HFFc6 (cell line): ENCODE measurements at places on chromosomes 5 and 9.

GRCh38 chr9:96417051-96417586 lies 1.1 kb downstream of the ZNF367 start:
- H3K4me1 ChIP-seq = peaks cover 31% of the 10 kb centered on the region
- H3K27me3 ChIP-seq = peaks cover 2% of the 10 kb centered on the region; the same call in 1 of the 2 replicates
- peak; percentile 63 for DNase-seq
- H3K4me3 ChIP-seq = peak overlapping the region; percentile 92
- H3K27ac ChIP-seq = peak overlapping the region; percentile 71

DNA sequence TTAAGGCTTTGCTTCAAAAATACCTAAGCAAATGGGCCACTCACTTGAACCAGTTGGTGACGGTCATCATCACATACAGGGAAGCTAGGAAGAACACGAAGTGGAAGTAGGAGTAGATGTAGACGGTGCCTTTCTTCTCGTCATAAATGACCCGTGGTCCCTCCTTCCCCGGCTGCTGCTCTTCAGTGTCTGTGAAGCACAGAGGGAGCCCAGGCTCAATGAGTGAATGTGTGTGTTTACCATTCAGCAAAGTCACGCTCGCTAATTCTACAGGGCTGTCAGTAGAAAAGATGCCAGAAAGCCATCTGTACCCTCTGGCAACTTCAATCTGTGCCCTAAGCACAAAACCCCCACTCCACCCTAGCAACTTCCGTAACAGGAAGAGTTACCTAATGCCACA lies 109.8 kb downstream of the SERINC5 start:
- H3K4me1 ChIP-seq = peaks cover 9% of the 10 kb centered on the region; the same call in 1 of the 2 replicates
- no peak overlapping the region for H3K4me3 ChIP-seq

GRCh38 chr9:31639451-31639850 lies 745.0 kb upstream of the ACO1 start:
- no peaks in the 10 kb centered on the region for H3K27me3 ChIP-seq
- DNase-seq = no peak
- no peak overlapping the region for H3K27ac ChIP-seq
- H3K36me3 ChIP-seq = no peaks in the 10 kb centered on the region
- no peak overlapping the region for H3K4me3 ChIP-seq

DNA sequence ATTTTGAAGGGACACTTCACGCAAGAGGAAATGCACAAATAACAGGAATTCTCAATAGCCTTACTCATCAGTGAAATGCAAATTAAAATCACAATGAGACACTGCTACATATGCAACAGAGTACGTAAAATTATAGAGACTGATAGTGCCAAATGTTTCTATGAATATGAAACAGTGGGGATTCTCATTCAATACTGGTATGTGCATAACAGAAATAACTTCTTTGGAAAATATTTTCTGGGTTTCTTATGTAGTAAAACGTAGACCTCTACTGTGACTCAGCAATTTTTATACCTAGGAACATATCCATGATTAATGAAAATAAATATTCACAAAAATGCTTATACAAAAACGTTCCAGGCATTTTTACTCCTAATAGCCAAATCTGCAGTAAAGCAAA lies 1625.2 kb downstream of the MAT2B start:
- no peaks in the 10 kb centered on the region for H3K27me3 ChIP-seq
- DNase-seq = no peak
- no peaks in the 10 kb centered on the region for H3K36me3 ChIP-seq
- no peak overlapping the region for H3K27ac ChIP-seq

DNA sequence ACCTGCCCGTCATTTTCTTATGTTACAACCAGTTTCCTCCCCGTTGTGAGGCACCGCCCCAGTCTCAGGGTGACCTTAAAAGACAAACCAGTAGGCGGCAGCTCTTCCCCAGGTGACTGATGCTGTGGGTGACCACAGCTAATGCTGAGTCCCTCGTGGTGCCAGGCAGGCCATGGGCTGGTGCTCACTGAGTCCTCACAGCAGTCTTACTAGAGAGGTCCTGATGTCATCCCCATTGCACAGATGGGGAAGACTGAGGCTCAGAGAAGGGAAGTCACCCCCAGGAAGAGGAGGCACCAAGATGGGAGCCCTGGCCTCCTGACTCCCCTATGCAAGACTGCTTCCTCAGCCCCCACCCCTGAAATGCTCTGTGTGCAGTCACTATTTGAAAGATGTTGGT lies 978 bp downstream of the CFAP157 start:
- no peak for DNase-seq
- H3K4me3 ChIP-seq = no peak overlapping the region
- H3K27me3 ChIP-seq = peaks cover 5% of the 10 kb centered on the region
- no peaks in the 10 kb centered on the region for H3K4me1 ChIP-seq

GRCh38 chr5:148542812-148543211 lies 111.5 kb downstream of the HTR4 start:
- no peaks in the 10 kb centered on the region for H3K36me3 ChIP-seq
- H3K27me3 ChIP-seq = peaks cover 3% of the 10 kb centered on the region; the same call in 1 of the 2 replicates
- H3K4me1 ChIP-seq = 0 out of 2 replicates have a peak, but pooled peaks cover 5% of the 10 kb centered on the region

- no peaks in the 10 kb centered on the region for H3K36me3 ChIP-seq
- DNase-seq = no peak
- H3K27ac ChIP-seq = no peak overlapping the region
- no peak overlapping the region for H3K4me3 ChIP-seq
- peaks cover 2% of the 10 kb centered on the region; the same call in 1 of the 2 replicates for H3K27me3 ChIP-seq
These were observed 122.9 kb downstream of the KDM4C start for GRCh38 chr9:6880626-6881025.

DNA sequence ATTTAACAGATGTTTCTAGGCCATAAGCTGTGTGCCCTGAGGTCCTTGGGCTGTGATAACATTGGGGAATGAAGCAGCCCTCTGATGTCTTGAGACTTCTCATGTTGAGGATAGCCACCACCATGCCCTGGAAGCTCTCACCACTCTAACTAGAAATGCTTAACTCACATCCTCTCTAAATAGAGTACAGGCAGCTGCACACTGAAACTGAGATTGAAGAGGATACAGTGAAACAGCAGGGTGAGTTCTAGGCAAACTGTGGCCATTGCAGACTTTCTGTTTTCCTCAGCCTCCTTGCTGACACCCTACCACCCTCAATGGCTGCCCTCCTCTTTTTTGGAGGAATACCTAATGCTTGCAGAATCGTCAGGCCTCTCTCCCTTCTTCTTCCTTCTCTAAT lies 22.4 kb downstream of the UTP15 start:
- no peaks in the 10 kb centered on the region for H3K27me3 ChIP-seq
- no peaks in the 10 kb centered on the region for H3K36me3 ChIP-seq
- DNase-seq = no peak
- H3K4me3 ChIP-seq = no peak overlapping the region
- peaks cover 35% of the 10 kb centered on the region for H3K4me1 ChIP-seq

DNA sequence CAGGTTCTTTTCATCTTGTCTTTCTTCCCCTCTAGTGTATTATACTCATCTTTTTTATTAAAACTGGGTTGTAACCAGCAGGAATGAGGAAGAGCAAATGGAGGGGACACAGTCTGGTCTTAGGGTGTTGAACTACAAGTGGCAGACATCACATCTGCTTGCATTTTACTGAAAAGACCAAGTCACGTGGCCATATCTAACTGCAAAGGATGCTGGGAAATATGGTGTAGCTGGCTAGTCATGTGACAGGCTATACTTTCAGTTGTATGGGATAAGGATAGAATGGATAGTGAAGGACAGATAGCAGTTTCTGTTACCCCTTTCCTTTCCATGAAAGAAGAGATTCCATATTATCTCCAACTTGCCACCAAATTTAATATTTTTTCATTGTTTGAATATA lies 13.0 kb upstream of the FGD3 start:
- DNase-seq = no peak
- peaks cover 2% of the 10 kb centered on the region for H3K4me1 ChIP-seq
- no peak overlapping the region for H3K27ac ChIP-seq
- peaks cover 20% of the 10 kb centered on the region for H3K27me3 ChIP-seq

DNA sequence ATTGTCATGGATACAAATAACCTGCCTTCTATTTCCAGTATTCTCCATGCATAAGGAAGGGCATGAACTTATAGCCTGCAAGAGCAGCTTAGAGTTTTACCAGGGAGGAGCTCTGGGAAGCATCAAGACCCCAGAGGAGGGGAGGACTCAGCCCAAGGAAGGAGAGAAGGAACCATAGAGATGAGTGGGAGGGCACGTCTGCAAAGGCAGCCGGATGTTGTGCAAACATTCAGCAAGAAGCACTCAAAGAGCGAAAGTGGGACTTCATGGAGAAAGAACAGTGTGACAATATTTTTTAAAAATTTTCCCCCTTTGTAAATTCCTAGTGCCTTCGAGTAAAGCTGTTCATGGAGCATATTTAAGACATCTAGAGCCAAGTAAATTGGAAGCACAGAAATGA lies 270.1 kb upstream of the PTGER4 start:
- peaks cover 66% of the 10 kb centered on the region for H3K4me1 ChIP-seq
- H3K4me3 ChIP-seq = no peak overlapping the region
- no peaks in the 10 kb centered on the region; the same call in 1 of the 2 replicates for H3K27me3 ChIP-seq
- no peak for DNase-seq

DNA sequence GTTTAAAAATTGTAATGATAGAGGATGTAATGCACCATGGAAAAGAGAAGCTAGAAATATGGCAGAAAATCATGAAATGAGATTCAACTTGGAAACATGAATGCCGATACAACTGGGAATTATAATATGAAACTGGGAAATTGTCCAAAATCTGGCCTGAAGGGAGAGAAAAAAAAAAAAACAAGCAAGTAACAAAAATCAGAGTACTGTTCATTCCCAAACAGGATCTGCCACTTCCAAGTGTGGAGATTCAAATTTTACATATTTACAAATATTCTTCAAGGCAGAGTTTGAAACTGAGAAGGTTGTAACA lies 56.6 kb upstream of the MOCS2 start:
- H3K27me3 ChIP-seq = no peaks in the 10 kb centered on the region; the same call in 1 of the 2 replicates
- no peak for DNase-seq
- peaks cover 28% of the 10 kb centered on the region for H3K4me1 ChIP-seq
- H3K36me3 ChIP-seq = no peaks in the 10 kb centered on the region

DNA sequence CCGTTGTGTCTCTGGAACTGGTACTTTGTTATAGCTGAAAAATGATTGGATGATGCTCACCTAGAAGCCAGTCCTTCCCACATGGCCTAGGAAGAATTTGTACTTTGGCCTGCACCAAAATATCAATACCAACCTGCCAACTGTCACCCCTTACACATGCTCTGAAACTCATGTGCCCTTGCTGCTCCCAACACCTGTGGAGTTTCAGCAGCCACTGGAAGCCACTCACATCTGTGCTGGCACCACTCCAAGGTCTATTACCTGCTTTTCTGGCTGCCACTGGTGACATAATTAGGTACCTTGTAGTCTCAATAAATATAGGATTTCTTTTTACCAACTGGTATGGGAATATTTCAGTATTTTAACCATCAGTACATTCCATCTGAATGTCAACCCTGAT lies 363.6 kb downstream of the SH3GL2 start:
- no peak overlapping the region for H3K4me3 ChIP-seq
- H3K36me3 ChIP-seq = no peaks in the 10 kb centered on the region
- H3K27me3 ChIP-seq = no peaks in the 10 kb centered on the region; the same call in 1 of the 2 replicates

DNA sequence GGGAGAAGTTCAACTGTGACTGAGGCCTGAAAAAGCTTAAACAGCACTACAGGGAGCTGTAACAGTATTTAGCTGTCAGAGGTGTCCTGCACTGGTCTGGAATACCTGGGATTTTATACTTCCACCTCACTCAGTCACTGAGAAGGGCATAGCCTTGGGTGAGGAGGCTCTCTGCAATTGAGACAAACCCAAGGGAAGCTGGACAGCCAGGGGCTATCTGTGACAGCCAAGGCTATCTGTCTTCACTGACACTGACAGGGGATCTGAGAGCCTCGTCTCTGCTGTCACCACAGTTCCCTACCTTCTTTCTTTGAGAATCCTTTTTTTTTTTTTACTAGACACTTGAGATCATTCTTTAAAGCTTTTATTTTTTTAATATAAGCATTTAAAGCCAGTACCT lies 356.2 kb upstream of the CD180 start:
- H3K27ac ChIP-seq = no peak overlapping the region
- no peaks in the 10 kb centered on the region for H3K4me1 ChIP-seq
- no peak for DNase-seq

GRCh38 chr5:6078881-6079280 lies 299.5 kb downstream of the MED10 start:
- no peaks in the 10 kb centered on the region; the same call in 1 of the 2 replicates for H3K36me3 ChIP-seq
- H3K27ac ChIP-seq = no peak overlapping the region
- H3K4me3 ChIP-seq = no peak overlapping the region

- DNase-seq = peak; percentile 16
- H3K4me1 ChIP-seq = peaks cover 8% of the 10 kb centered on the region; the same call in 1 of the 2 replicates
- H3K4me3 ChIP-seq = no peak overlapping the region
- peaks cover 5% of the 10 kb centered on the region for H3K36me3 ChIP-seq
- no peaks in the 10 kb centered on the region for H3K27me3 ChIP-seq
These were observed 16.0 kb upstream of the AFF4 start for GRCh38 chr5:132979367-132979940.

GRCh38 chr9:6877671-6878161 lies 119.9 kb downstream of the KDM4C start:
- peaks cover 44% of the 10 kb centered on the region for H3K4me1 ChIP-seq
- peak; percentile 49 for DNase-seq
- H3K27ac ChIP-seq = peak overlapping the region; percentile 67
- H3K36me3 ChIP-seq = no peaks in the 10 kb centered on the region
